ENCODE measurements at places on chromosomes 16 and 17.

DNA sequence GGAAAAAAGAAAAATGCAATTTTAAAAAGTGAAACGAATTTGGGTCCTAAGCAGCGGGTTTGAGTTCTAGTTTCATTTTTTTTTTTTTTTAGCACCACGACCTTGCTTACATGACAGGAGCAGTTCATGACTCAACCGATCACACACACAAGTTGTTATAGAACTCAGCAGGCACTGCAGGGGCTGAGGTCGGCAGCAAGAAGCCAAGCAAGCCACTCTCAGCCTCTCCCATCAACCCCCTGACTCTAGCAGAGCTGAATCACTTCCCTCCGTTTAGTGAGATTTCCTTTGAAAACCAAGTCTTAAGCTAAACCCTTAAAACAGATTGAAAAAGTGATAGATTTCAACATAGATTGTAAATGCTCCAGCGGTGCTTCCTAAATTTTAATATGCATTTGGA is 520.8 kb downstream of the HAPSTR1 start:
- no peak for DNase-seq

GRCh38 chr17:81500047-81500446 is 12.6 kb downstream of the ACTG1 start:
- no peak for DNase-seq

DNA sequence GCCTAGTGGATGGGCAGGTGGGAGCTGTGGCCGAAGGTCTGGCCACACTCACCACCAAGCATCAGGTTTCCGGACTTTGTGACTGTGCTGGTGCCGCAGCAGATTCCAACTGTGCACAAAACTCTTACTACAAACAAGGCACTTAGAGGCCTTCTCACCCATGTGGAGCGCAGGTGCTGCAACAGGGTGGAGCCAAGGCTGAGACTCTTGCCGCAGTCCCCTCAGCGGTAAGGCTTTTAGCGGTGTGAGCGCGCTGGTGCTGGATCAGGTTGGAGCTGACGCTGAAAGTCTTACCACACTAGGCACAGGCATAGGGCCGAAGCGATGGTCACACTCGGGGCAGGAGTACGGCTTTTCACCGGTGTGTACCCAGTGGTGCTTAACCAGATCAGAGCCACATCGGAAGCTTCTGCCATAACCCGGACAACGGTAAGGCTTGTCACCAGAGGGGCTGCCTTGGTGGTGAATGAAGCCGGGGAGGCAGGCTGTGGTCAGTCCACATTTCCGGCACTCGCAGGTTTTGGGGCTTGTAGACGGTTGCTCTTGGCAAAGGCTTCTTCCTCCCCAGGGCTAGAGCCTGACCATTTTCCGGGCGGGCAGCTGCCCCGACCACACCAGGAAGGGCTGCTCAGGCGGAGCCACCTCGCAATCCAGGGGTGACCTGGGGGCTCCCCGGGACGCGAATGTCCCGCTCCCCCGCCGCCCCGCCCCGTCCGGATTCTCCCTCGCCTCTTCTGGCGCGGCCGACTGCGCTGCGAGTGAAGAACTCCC is 1.0 kb upstream of the ARMC5 start:
- no peak for DNase-seq

DNA sequence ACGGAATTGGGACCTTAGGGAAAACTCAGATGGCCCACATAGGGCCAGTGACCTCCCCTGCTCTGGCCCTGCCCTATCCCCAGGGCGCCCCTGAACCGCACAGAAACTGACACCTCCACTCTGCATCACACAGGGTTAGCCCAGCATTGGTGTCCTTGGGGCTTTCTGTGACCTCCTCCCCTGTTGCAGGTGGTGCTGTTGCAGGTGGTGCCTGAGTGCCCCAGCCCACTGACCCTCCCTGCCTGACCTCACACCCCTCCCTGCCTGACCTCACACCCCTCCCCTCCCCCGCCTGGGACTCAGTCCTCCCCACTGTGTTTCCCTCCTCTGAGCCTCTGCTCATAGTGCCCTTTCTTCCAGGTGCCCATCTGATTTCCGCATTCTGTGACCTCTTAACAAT is 21.4 kb downstream of the TNFRSF13B start:
- no peak for DNase-seq

- DNase-seq = peak; percentile 37
Observed at GRCh38 chr17:7922845-7923628, 6.6 kb downstream of the KCNAB3 start.

GRCh38 chr17:55398689-55399088 is 22.9 kb downstream of the MMD start:
- no peak for DNase-seq

DNA sequence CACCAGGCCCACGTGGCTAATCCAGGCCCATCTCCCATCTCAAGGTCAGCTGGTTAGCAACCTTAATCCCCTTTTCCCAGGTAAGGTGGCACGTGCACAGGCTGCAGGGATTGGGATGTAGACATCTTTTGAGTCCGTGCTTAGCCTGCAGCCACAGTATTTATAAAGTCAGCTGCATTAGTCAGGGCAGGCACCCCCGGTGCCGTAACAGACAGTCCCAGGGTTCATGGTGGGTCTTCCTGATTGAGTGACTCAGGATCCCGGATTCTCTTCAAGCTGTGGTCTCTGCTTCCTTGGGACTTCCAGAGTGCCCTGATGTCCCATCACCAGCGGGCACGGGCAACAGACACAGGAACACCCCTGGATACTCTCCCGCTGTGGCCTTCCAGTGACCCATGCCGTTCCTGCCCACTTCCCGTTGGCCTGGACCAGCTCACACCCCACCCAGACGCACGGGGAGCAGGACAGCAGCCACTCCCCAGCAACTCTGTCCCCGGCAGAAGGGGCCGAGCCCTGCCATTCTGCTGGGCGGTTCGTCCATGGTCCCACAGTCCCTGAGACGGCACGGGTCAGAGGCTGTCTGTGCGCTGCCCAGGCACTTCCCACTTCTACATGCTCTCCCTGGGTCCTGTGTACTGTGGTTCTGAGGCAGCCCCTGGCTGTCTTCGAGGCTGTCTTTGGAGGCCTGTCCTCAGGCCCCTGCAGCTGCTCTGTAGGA is 248.6 kb upstream of the GSE1 start:
- DNase-seq = no peak

DNA sequence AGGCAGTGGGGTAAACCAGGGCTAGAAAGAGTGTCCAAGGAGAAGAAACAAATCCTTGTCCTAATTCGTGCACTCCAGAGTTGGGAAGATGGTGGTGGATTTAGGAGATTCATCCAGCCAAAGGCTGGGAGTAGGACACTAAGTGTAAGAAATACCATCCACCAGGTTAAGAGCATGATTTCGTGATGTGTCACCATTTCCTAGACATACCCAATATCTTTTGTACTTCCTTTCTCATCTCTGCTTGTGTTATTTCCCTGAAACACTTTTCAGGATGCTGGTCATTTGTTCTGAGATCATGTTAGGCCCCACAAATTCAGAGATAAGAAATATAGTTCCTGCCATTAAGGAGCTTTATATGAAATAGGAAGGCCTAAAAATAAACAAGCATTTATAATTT is 106.3 kb upstream of the HLF start:
- DNase-seq = no peak

DNA sequence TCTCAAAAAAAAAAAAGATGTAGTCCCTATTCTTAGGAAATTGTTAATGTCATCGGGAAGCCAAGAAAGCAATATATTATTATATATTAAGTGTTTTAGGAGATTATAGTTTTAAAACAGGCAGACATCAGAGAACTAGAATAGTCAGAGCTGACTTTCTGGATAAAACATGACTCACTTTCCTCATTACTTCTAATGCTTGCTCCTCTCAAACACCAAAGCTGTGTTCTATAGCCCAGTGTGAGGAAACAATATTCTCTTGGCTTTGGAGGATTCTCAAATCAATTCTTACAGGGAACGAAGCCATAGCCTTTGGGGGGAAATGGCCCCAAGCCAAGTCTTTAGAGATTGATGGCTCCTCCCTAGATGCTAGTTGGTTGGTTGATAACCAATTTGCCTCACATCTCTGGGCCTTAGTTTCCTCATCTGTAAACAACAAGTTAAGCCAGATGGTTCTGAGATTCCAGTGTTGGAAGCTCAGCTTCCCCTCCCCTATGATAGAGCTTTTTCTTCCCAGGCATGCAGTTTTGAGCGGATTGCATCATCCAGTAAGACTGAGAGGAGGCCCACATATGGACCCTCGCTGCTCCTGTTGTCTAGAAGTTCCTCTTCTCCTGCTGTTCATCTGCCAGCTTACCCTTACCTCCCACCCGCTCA is 12.4 kb downstream of the NMT1 start:
- DNase-seq = peak; percentile 93

GRCh38 chr16:56193951-56194726 is 2.9 kb downstream of the GNAO1 start:
- no peak for DNase-seq

- DNase-seq = no peak
Observed at GRCh38 chr17:7440113-7440833, 961 bp downstream of the FGF11 start.

- DNase-seq = no peak
Observed at GRCh38 chr17:32191306-32191705, 49.0 kb downstream of the RHOT1 start.

- no peak for DNase-seq
Observed at GRCh38 chr16:50437769-50438437, 69.1 kb upstream of the BRD7 start.

- no peak for DNase-seq
Observed at GRCh38 chr16:26863931-26864330, 202.8 kb upstream of the C16orf82 start.

DNA sequence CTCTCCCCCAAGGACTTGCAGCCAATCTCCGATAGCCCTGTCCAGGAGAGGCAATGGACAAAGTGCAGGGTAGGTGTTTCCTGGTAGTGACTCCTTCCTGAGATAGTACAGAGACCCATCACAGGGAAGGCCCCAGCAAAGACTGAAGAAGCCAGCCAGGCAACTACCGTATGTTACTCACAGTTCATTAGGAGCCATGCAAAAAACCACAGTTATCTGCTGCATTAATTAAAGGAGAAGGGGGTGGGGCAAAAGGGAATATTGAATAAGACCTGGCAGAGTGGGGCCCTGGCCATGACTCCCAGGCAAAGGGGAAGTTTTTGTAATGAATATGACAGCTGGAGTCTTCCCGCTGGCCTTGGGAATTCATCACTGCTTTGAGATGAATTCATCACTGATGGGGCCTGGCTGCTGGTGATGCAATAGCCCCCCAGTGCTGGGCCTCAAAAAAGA is 2.5 kb upstream of the SLC13A2 start:
- DNase-seq = no peak

- no peak for DNase-seq
Observed at GRCh38 chr17:30788918-30789317, 35.6 kb downstream of the CRLF3 start.

- no peak for DNase-seq
Observed at GRCh38 chr17:72906306-72906705, 186.2 kb downstream of the SLC39A11 start.

DNA sequence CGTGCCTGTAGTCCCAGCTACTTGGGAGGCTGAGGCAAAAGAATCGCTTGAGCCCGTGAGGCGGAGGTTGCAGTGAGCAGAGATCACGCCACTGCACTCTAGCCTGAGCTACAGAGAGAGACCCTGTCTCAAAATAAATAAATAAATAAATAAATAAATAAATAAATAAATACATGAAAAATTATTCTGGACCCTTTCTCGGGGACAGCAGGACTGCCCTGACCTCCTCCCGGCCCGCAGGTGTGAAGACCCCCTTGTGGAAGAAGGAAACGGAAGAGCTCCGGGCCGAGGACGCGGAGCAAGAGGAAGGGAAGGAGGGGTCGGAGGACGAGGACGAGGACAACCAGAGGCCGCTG is 3.1 kb downstream of the C17orf50 start:
- DNase-seq = no peak

DNA sequence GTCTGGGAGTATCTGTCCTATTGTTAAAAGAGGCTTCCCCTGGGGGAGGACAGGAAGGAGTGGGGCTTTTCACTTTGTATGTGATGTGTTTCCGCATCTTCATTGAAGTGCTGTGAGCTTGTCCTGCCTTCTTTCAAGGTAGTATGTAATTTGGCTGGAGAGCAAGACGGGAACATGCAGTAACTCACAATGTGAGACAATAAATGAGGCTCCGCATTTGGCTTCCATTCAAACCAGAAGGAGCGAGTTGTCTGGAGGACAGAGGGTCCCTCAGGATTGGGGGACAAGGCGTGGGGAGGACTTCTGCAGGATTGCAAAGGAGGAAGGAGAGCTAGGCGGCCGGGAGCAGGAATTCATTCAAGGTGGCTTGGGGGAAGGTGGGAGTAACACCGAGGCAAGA is 203.5 kb downstream of the RBFOX3 start:
- no peak for DNase-seq

DNA sequence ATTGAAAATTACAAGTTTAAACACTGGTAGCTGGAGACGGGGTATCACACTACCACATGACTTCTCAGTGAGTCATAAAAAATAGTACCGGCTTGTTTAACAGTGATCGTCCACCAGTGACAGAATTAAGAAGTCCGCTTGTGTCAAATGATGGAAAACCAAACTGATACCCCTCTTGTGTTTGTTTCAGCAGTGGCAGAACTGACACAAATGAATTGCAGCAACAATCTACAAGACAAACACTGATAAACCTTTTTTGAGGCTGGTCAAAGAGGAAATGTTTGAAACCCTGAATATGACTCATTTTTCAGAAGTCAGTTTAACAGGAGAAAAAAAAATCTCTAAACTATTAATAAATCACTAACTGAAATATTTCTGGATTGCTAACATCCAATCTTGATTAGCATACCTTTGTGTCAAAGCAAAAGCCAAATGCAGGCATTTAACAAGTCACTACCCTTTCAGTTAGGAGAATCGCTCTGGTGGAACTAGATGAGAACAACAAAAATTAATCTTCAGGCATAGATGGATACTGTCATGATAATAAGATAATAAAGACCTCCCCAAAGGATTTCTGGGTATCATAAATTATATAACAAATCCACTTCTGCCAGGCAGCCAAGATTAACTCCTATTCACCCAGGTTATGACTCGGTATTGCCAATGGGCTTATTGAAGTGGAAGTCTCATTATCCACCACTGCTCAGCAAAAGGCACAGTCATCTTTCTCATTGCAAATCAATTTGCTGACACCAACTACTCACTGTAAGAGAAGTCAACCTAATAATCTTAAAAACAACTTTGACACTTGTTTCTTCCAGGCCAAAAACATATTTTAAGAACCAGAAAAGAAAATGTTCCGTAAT is 20.8 kb downstream of the DCUN1D3 start:
- DNase-seq = no peak

GRCh38 chr16:65117811-65118448 is 3.9 kb downstream of the CDH11 start:
- peak; percentile 75 for DNase-seq

Measured in AG04450 (cell line).